ENCODE measurements at places on chromosomes 5 and 9.

GRCh38 chr9:113927277-113927676, 51.2 kb downstream of the ZNF618 start:
- DNase-seq: no peak

- peak; percentile 52 for DNase-seq
Observed at GRCh38 chr5:53490747-53491146, 10.3 kb downstream of the FST start.

GRCh38 chr5:90305041-90305720, 104.4 kb downstream of the CETN3 start:
- no peak for DNase-seq

DNA sequence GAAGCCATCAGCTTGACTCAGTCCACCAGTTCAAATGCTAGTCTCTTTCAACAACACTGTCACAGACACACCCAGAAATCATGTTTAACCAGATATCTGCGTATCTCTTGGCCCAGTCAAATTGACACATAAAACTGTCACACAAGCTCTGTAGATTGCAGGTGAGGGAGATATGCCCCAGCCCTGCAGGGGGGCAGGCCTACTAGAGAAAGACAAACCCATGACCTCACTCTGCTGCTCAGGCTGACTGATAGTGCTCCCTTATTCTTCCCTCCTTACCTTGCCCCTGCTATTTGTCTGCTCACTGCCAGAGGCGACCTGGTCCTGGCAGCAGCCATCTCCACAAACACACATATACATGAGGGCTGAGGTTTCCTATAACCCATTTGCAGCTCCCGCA, 351.3 kb downstream of the DRD1 start:
- DNase-seq: no peak

DNA sequence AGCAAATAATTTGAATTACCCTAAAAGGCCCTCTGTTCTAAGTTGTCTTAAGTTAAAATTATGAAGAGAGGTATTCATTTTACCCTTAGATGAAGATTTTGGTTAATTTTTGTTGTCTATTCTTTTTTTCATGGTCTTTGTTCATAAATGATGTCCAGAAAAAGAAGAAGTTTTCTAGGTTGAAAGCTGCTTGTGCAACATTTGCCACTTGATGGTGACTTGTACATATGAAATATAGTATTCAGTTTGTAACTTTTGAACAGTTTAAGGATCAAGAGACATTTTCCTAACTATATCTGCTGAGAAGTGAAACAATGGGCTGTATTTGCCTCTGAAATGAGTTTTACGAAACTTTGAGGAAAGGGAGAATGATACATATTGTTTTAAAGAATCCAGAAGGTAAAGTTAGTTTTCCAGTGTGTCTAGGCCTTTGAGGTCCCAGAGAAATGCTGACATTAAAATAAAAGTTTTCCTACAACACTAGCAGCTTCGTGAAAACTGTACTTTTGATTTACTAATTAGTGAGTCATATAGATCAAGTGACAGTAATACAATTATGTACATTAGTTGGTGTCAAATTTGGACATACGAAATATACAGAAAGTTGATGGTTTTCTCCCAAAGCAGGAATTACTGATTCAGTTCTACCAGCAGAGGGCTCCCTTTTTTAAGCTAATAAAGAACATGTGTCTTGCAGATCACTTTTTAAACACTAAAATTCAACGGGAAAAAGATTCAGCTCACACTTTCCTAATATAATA, 70.5 kb downstream of the PIK3R1 start:
- no peak for DNase-seq

- no peak for DNase-seq
Observed at GRCh38 chr5:150322202-150322601, 19.5 kb upstream of the ARSI start.

- no peak for DNase-seq
Observed at GRCh38 chr9:34558919-34559623, 30.5 kb downstream of the CNTFR start.

DNA sequence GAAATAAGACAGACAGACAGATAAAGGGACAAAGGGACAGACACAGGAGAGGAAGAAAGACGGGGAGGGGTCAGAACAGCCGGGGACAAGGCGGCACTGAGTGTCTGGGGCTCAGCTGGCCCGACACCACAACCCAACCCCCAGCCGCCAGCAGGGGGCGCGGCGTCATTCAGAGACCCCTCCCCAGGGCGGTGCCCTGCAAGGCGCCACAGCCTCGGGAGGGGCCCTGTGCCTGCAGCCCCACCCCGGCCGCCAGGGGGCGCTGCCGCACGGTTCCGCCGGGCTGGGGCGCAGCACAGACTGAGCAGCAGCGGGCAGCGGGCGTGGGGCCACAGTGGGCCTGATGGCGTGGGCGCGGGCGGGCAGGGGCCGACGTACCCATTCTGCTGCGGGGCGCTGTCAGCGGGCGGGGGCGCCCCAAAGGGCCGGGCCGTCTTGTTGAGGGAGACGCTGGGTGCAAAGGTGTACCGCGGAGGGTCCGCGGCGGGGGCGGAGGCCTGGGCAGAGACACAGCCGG, 5.9 kb downstream of the PDLIM7 start:
- no peak for DNase-seq

- no peak for DNase-seq
Observed at GRCh38 chr5:14331386-14331781, 188.2 kb downstream of the TRIO start.

DNA sequence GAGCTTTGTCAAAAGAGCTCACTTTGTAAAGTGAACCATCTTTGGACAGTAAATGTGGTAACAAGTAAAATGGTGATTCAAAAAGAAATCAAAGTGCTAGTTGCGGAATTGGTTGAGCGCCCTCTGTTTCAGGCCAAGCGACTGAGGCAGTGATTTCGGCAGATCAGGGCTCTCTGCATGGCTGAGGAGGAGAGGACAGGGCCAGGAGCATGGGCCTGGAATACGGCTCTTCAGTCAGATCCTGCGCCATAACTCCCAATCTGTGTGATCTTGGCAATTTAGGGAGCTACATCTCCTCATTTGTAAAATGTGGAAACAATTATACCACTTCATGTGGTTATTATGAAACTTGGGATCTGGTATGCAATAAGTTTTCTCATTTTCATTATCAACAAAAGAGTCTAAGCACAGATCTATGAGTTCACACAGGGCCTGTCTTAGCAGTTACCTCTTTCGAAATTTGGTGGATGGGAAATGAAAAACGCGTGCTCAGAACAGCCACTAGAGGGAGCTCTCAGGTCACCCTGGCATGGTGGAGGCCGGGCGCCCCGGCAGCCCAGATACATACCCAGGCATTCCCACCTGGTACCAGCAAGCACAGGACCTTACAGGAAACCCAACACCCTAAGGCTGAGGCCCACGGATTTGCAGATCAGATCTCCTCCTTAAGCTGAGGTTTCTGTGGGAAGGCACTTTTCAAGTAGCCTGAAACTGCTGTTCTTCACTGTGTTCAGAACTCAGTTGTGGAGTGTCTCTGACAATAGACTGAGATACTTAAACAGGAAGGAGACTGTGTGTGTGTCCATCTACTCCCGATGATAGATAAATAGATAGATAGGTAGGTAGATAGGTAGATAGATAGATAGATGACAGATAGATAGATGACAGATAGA, 303.7 kb downstream of the RAB3C start:
- peak; percentile 32 for DNase-seq

GRCh38 chr5:135978212-135978631, 23.4 kb upstream of the LECT2 start:
- no peak for DNase-seq

GRCh38 chr9:18759827-18760226, 273.2 kb downstream of the SAXO1 start:
- DNase-seq: no peak

DNA sequence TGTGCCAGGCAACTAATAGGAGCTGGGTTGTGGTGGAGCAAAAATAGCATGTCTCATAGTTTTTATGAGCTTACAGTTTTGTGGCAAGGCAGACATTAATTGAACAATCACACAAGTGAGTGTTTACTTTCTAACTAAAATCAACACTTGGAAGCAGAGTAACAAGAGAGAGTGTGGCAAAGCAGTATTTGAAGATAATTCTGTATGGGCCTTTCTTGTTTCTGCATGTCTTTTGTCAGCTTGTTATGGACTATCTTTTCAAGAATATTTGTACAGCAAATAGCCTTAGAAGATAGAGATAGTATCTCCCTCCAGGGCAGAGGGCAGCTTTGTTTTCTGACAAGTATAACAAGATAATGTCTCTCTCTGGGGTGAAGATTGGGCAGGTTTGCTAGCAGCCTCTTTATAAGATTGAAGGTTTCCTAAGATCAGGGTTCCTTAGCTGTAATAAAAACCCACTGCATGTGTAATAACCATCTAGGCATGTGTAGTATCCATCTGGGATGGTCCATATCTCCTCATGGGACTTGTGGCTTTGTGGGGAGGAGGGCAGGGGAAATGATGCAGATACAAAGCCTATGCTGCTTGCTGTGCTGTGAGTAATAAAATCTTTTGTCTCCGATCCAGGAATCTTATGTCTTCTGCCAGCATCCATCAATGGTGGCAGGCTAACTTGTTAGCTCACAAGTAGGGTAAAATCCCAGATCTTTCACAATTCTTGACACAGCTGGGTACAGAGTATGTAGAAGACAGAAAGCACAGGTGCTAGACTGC, 479.9 kb downstream of the KDM4C start:
- no peak for DNase-seq

DNA sequence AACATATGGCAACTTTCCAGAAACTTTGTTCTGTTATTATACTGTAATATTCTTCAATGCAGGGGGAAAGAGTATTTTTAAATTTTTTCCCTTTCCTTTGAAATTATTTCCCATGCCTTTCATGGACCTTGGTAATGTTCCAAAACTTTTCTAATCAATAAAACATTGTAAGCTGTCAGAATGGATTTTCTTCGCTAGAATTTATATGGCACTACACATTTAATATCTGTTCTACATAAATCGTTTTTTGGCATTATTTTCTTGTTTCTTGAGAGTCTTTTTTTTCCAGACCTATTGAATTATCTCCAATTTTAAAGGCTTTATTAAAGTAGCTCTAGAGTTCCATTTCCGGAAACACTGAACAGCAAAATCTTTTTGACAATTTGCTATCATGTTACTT, 249.0 kb downstream of the TMEM167A start:
- DNase-seq: no peak

DNA sequence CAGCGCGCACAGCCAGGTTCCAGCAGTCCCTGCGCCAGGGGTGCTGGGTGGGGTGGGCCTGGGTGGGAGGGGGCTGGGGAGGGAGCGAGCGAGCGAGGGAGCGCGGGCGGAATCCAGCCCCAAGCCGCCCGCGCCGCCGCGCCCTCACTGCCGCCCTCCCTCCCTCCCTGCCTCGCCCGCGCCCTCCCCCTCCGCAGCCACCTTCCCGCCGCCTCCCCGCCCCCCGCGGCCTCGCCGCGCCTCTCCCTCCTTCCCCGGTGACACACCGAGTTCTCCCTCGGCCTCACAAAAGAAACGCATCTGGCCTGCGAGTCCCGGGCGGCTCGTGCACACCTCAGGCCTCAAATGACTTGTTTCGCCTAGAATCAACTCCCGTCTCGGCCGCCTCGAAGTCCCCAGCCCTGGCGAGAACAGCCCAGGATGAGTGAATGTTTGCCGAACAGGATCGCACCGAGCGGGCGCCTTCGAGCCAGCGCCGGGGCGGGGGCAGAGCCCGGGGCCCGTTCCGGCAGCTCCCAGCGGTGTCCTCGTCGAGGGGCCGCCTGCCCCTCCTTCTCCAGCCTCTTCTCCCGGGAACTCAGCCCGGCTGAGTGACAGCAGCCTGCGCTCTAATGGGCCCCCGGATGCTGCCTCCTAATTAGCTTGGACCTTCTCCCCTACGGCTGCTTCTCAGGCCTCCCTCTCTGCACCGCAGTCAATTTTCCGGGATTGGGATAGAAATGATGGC, 371 bp upstream of the PITX1 start:
- DNase-seq: no peak

- DNase-seq: no peak
Observed at GRCh38 chr9:24090566-24090965, 264.5 kb upstream of the ELAVL2 start.

DNA sequence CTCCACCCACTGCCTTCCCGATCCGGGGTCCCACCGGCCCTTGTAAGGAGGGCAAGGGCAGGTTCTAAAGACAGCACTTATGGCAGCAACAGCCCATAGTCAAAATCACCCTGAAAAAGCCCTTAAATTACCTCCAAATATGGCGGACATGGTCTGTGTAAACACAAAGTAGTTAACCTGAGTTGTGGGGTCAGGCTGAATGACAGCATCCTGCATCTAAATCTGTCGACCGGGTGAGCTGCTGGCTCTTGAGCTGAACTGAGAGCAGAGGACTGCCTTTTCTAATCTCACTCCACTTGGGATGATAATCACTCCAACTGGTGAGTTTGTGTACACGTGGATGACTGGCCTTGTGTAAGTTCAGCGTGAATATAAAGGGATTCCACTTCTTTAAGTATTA, 249.6 kb downstream of the DENND1A start:
- no peak for DNase-seq

DNA sequence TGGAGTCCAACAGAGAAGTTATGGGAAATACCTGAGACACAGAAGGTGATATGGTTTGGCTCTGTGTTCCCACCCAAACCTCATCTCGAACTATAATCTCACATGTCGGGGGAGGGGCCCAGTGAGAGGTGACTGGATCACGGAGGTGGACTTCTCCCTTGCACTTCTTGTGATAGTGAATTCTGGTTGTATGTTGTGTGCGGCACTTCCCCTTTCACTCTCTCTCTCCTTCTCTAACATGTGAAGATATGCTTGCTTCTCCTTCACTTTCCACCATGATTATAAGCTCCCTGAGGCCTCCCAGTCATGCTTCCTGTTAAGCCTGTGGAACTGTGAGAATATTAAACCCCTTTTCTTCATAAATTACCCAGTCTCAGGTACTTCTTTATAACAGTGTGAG, 96.1 kb downstream of the TMEM232 start:
- no peak for DNase-seq

GRCh38 chr9:677461-678097, 163.9 kb upstream of the DMRT1 start:
- DNase-seq: no peak

- DNase-seq: no peak
Observed at GRCh38 chr9:8474937-8475336, 675.4 kb upstream of the DMAC1 start.

DNA sequence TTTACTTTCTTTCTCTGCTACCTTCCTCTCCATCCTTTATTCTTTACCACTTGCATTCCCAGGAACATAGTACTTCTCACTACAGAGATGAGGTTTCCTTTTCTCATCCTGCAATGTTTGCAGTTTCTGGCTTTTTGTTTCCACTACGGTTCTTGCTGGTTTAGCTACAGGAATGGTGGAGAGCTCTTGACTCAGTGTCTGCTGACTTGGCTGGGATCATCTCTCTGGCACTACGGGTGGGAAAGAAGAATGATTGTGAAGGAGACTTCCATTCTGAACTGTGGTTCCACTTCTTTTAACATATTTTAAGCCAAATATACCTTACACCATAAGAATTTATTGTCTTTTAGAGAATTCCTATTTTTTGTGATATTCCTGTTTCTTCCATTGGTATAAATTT, 65.1 kb downstream of the NREP start:
- DNase-seq: no peak

DNA sequence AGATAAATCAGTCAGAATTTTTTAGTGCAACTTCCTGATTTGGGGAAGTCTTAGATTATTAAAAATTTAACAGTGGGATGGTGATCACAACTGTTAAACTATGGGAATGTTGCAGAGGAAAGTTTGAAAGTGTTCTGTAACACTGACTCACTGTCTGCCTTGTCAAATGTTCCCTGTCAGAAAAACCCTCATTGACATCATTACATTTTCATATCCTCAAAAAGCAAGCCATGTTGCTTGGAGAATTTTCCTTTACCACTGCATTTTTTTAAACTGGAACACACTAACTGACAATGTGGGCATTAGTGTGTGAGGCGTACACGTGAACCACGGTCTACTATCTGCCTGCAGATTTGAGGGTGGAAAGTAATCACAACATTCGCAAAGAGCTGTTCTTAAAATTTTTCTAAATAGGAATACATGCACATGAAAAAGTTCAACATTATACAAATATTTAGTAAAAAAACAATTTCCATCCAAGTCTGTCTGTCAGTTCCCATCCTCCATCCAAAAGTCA, 28.6 kb upstream of the IL7R start:
- DNase-seq: no peak
